A549 treated with ZK216348 at 1 μM for 4 hours (cell line): ENCODE measurements at places on chromosomes 6 and 20. TPM values are rescaled to one million over a fixed set of nuclear protein-coding genes. Genes with fewer than 3 reads are reported as not detected.

Gene DOK5
- total RNA-seq: not detected in 5 replicates

Gene CLIC5
- not detected in 5 replicates for total RNA-seq

Gene ALDH8A1
- 0.13 to 0.33 TPM (median 0.27 TPM) in 5 replicates for total RNA-seq

Gene PROKR2
- total RNA-seq: not detected in 5 replicates

Gene SLC32A1
- total RNA-seq: not detected in 5 replicates

Gene NKX2-2
- not detected in 5 replicates for total RNA-seq

Gene RBM38
- 19.3 to 38.0 TPM (median 35.7 TPM) in 5 replicates for total RNA-seq

Gene OPRL1
- 0.46 to 0.98 TPM (median 0.70 TPM) in 5 replicates for total RNA-seq

Gene PPP1R16B
- 0.11 to 0.43 TPM (median 0.18 TPM) in 5 replicates for total RNA-seq

Gene BMP7
- total RNA-seq: 0.13 to 0.78 TPM (median 0.55 TPM) in 5 replicates
